ENCODE measurements at places on chromosomes 2 and 18.

GRCh38 chr2:229920011-229920641, 1.7 kb downstream of the TRIP12 start:
- no peak for DNase-seq

GRCh38 chr2:220856486-220856885, 715.6 kb downstream of the EPHA4 start:
- no peak for DNase-seq

GRCh38 chr18:13103366-13103765, 112.2 kb downstream of the CEP192 start:
- no peak for DNase-seq

DNA sequence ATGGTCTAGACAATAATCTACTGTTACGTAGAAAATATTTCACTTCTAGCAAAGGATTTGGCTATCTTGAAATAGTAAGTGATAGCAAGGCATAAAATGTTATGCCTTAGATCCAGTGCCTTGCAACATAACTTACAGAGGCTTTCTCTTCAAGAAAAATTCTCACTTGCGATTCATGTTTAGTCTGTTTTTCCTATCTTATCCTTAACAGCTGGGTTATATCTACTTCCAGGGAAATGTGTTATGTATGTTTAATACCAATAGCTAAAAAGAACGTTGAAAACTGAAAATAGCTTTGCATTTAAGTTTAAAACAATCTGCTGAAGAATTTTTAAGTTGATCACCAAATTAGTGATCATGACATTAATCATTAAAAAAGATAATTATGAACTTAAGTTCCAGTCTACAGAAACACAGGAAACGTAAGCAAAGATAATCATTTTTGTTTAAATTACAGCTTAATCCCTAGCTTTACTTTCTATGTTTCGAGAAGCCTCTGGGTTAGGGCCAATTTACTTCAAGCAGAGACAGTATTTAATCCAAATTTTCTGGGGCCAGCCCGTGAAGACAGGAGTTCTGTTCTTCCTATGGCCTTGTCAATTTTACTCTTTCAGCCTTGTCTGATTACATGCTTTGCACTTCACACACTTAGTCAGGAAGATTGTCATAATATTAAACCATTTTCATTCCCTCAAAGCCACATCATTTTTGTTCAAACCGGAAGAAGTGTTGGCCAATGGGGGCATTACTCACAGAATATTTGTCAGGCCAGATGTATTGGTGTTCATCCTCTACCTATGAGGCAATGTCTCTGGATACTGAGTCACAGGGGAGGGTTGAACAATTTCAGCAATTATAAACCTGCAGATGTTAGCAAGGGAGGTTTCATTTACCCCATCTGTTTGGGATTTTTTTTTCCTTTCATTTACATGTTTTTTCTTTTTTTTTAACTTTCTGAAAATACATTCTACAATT, 1132.9 kb upstream of the ZEB2 start:
- DNase-seq: no peak

DNA sequence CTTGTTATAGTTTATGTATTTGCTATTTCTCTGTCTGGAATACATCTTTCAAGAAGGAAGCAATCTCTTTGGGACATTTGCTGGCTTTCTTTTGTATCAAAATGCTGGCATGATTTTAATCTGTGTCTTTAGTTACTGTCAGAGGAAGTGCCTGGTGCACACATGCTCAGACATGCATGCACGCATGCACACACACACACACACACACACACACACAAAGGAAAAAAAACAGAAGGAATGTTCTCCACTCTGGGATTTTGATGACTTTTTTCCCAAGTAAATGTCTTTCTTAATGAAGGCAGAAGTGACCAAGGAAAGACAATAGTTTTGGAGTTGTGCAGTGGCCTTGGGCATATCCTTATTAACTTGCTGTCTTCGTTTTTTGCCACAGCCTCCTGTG, 6.7 kb downstream of the GNAL start:
- no peak for DNase-seq

GRCh38 chr2:215505044-215505786, 69.3 kb upstream of the FN1 start:
- no peak for DNase-seq

DNA sequence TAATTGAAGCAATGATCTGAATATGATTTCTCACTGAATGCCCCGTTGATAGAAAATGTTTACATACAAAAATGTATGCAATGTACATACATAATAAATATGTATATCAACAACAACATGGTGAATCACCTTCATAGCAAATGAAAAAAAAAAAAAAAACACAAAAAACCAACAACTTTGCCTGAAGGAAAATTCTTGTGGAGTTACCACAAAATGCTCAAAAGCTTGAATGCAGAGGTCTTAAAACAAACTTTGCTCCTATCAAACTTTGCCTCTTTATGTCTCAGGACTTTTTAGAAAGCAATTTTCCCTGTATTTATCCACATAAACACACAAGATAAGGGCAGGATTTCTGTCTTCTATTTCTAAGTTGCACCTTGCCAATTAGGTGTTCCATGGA, 92.9 kb upstream of the SIX2 start:
- DNase-seq: no peak

DNA sequence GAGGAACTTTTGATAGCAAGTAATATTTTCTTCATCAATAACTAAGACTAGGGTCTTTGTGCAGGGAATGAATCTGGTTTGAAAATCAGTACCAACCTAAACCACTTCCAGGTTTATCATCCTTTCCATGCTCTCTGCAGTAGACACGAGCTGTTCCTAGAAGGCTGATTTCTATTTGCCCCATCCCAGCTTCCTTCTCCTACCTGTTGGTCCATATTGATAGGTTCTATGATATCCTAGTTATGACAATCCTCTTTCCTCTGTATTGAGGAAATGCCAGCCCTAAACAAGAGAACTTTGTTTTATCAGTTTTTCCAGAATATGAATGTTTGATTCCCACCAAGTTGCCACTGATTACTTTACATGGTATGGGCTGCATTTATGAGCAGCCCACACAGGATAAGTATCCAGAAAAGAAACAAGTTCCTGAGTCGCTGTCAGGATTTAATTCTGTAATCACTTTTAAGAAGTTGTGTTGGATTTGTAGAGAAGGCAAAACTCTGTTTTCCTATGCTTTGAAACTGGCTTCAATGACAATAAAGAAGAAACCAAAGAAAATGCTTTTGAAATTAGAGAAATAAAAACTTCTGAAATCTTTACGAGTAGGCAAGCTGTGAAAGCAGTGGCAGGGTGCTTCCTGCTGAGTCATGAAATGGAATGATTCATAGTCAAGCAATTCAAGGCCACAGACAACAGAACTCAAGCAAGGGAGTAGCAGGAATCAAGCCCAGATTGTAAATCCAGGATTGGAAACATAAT, 37.3 kb upstream of the TANK start:
- DNase-seq: peak; percentile 59

DNA sequence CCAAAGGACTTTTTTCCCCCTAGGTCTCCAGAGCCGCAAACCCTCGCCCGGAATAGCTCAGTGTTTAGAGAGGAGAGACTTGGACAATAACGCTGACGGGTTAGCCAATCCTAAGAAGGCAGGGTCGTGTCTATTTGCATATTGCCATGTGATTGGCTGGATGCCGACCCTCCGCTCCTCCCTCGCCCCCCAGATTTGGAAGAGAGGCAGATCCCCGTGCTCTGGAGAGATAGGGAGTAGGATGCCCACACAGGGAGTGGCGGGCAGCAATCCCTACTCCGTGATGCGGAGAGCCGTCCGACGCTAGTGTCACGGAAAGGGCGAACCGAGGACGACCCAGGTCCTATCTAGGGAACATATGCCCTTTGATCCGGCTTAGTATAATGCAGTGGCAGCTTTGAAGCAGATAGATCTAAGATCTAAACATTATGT, 1.4 kb downstream of the WNT6 start:
- DNase-seq: no peak

DNA sequence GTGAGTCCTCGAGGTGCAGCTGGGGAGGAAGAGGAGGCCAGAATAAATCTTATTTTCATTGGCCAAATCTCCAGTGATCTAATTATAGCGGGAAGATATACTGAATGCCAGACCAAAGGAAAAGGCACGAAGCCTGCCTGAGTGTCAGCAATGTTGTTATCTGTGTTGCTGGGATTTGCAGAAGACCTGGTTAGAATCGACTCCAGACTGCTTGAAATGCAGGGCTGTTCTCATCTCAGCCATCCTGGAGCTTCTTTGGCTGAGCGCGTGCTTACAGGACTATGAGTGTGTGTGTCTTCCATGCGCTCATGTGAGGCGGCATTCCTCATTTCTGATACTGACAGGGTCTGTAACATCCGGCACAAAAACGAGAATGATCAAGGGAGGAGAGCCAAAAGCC, 81.2 kb downstream of the TSN start:
- DNase-seq: no peak

GRCh38 chr2:5885451-5886173, 193.4 kb downstream of the SOX11 start:
- no peak for DNase-seq

- no peak for DNase-seq
These were observed 55.1 kb downstream of the MREG start for GRCh38 chr2:215958257-215958656.
